ENCODE measurements at places on chromosomes 1 and 21.

GRCh38 chr1:5717031-5717682 lies 275.1 kb downstream of the NPHP4 start:
- DNase-seq: no peak

- DNase-seq: no peak
These were observed 92.9 kb downstream of the LAMC2 start for GRCh38 chr1:183278739-183279591.

DNA sequence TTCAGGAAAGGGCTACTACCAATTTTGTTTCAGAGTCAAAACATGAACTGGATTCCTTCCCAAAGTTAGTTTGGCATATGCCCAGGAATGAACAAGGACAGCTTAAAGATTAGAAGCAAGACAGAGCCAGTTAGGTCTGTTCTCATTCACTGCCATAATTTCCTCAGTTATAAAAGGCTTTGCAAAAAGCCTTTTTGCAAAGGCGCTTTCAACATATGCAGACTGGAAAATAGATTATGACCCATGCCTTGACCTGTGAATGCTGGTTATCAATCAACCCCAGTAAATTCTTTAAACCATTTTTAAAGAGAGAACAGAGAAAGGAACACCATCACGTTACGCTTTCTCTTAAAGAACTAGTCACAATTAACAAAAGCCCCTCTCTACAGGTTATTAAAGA lies 1.7 kb upstream of the FRRS1 start:
- DNase-seq: no peak

GRCh38 chr1:192787914-192788585 lies 20.8 kb upstream of the RGS2 start:
- no peak for DNase-seq

DNA sequence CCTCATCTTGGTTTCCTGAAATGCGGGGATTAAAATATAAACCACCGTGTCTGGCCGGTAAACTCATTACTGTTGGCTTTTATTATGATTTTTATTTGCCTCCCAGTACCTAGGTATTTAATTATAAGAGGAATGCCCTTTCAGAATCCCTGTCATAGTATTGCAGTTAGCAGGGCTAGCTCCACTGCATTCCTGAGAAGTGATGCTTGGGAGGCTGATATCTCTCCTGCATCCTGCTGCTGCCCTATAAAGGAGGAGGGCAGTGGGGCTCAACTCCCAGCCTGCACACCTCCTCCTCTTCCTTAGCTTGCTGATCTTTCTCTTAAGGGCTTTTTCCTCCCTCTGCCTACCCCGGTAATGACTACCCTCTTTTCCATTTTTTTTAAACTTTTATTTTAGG lies 19.9 kb upstream of the DISC1 start:
- DNase-seq: no peak

DNA sequence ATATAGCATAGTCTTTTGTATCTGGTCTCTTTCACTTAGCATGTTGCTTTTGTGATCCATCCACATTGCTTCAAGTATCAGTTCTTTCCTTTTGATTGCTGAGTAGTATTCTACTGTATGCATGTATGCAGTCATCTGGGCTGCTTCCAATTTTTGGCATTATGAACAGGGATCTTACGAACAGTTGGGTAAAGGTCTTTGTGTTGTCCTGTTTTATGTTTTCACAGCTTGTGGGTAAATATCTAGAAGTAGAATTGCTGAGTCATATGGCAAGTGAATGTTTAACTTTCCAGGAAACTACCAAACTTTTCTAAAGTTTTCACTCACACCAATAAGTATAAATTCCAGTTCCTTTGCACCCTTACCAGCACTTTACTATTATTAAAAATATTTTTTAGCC lies 60.9 kb downstream of the LHX4 start:
- no peak for DNase-seq

DNA sequence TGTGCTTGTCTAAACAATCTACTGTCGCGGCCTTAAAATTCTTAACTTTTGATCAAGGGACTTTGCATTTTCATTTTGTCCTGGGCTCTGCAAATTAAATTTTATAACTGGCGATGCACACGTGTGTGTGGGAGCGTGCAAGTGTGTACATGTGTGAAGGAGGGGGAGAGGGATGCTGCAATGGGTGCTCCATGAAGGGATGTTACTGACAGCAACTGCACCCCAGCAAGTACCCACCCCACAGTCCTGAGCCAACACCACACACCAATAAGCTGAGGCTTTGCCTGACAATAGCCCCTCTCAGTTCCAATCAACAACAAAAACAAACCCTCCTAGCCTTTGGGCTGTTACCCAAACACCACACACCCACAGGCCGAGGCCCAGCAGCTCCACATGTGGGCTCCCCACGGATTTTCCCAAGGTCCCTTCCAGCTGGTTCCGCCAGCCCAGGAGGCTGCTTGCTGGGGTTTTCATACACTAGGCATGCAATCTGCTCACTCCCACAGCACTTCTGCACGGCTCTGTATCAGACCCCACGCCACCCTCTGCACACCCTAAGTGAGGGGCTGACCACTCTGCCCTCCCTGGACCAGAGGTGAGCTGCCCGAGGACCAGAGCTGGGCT lies 32.8 kb upstream of the IFFO2 start:
- no peak for DNase-seq

GRCh38 chr1:119338004-119338403 lies 30.6 kb upstream of the HAO2 start:
- no peak for DNase-seq

DNA sequence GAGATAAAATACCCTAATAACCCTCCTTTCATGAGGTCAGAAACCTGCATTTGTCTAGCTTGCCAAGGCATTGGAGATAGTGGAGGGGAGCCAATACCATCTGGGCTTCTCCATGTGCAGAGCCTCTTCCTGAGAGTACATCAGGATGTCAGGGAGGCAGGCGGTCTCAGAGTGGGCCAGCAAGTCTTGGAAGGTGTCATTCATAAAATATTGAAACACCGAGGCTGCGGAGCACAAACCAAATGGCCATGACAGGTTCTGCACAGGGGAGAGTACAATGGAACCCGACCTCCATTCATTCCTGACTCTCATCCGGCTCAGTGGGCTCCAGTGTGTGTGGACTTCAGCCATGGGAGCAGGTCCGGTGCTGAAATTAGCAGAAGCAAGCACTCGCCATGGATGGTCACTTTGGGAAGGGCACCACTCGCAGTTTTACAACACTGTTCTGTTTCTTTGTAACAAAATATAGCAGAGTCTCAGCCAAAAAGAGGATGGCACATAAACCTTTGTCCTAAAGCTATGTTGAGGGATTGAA lies 446.6 kb downstream of the SIPA1L2 start:
- DNase-seq: no peak

DNA sequence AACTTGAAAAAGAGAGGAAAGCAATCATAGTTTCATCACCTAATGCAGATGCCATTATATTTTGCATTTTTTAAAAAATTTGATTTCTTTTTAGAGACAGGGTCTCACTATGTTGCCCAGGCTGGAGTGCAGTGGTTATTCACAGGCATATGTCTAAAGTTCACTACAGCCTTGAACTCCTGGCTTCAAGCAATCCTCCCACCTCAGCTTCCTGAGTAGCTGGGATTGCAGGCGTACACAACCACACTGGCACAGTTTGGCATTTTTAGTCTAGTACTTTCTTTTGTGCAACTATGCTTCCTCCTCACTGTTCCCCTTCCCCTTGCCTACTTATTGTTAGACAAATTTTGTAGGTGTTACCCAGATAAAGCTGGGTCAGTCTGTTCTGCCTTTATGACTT lies 18.0 kb downstream of the RHOU start:
- no peak for DNase-seq

GRCh38 chr1:93120614-93121013 lies 41.5 kb downstream of the MTF2 start:
- DNase-seq: no peak

- no peak for DNase-seq
These were observed 573 bp downstream of the PSMG1 start for GRCh38 chr21:39182484-39183271.

All from CD4-positive, alpha-beta T cell treated with Interleukin-6 at 100 ng/mL for 8 hours (primary cell).